ENCODE measurements at places on chromosomes 4 and X.

DNA sequence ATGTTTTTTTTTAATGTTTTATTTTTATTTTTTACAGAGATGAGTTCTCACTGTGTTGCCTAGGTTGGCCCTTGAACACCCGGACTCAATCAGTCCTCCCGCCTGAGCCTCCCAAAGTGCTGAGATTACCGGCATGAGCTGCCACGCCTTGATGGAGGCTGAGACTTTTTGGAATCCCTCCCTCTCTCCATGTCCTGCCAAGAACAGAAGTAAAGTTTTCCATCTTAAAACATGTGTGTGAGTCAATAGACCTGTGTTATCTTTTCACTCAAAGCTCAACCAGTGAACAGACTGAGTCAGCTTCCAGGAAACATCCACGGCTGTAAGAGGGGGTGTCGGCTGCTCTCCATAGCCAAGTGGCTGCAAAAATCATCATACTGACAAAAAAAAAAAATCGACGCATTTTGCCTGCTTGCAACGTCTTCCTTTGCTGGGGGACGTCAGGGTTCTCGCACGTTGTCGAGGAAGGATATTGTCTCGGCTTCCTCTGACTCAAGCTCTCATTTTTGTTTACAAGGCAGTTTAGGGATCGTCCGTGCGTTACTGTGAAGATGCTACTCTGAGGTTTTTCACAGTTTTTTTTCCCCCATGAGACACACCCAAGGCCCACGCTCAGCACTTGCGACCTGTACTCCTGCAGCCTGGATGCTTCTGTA is 10.0 kb upstream of the ASMTL start:
- peak; percentile 78 for DNase-seq

- DNase-seq: no peak
These were observed 10.8 kb downstream of the CA5B start for GRCh38 chrX:15748841-15749240.

GRCh38 chr4:125369098-125369497 is 54.3 kb downstream of the FAT4 start:
- no peak for DNase-seq

DNA sequence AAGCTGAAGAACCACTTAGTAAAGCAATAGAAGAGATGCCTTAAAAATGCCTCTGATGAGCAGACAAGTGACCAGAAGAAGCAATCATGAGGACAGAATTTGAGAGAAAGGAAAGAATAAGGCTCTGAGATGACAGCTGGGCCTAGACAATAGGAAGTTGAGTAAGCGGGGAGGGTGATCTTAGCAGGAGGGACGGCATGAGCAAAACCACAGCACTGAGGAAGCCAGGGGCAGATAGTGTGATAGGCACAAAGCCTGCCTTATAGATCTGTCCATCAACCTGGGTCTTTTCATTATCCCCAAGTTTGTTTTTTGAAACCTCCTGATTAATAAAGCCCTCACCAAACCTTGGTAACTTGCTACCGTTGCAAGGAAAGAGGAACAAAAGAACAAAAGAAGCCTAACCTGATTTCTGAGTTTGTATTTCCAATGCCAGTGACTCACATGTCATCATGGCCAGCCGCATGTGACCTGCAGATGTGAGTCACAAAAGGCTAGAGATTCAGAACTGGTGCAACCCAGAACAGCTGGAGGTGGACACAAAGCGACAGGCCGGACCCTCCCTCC is 55.7 kb upstream of the PPARGC1A start:
- no peak for DNase-seq

GRCh38 chr4:8435656-8436121 is 4.8 kb downstream of the ACOX3 start:
- DNase-seq: peak; percentile 59

DNA sequence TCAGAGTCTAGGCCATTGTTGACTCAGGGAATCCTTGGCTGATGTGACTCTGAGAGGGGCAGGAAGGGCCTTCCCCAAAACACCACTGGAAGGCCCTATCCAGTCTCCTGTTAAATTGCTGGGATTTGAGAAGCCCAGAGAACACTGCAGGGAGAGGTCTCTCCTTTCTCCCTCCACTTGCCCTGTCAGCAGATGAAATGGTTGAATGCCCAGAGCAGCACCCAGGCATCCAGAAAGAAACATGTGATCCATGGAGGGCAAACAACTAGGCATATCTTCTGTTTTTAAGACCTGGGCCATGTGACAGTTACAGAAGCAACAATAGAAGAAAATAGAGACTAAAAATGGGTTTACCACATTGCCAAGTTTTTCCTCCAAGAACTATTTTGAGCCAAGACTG is 291.1 kb downstream of the QDPR start:
- no peak for DNase-seq

GRCh38 chr4:84965553-84966381 is 723 bp downstream of the WDFY3 start:
- DNase-seq: peak; percentile 8

GRCh38 chrX:110248578-110248977 is 69.3 kb downstream of the AMMECR1 start:
- no peak for DNase-seq

DNA sequence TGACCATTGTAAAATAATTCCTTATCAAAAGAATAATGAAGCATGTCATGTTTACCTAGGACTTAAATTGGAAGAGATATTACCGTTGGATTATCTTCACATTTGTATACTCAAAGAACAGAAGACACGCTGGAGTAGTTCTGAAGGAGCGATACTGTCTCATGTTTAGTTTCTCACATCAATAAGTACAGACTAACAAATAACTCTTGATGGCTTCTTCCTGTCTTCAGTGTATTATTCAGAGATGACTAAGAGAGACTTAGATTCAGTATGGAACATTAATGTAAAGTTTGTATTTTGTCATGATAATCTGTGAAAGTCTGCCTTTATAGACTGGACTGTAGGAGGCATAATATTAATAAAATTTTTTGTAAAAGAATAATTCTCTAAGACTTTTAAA is 72.7 kb downstream of the SPRY1 start:
- DNase-seq: no peak

DNA sequence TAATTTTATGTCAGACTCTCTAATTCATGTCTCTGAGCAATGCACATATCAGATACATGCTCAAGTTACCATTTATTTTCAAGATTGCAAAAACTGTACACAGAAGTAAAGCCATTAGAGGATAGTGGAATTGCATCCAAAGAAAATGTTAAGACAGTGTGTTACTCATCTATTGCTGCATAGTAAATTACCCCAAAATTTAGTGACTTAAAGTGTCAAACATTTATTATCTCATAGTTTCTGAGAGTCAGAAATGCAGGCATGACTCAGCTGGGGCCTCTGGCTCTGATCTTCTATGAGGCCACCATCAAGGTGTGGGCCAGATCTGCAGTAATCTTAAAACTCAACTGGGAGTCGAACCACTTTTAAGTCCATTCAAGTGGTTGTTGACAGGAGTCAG is 275.2 kb downstream of the QDPR start:
- DNase-seq: no peak

DNA sequence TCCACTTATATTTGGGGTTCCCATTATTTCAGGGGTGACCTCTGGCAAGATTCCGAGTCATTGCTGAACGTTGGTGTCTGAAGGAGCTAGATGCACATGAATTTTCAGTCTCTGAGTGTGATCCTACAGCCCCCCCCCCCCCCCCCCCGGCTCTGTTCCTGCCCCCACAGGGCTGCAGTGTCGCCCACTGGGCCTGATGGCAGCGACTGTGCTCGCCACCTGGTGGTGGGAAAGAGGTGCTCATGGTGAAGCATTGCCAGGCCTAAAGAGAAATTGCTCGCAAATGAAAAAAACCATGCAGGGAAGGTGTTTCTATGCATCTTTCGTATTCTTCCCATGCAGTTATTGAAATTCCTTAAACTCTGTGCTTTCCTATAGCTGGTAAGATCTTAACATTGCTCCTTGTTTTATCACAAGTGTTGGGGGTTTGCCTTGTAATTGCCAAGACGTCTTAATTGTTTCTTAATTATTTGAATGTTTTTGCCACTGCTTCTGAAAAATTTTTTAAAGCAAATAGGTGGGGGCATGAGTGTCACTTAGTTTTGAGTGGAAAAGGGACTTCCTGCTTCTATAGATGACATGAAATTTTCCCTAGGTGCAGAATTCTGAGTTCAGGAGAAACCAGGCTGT is 63.2 kb downstream of the CLDN22 start:
- DNase-seq: peak; percentile 63

DNA sequence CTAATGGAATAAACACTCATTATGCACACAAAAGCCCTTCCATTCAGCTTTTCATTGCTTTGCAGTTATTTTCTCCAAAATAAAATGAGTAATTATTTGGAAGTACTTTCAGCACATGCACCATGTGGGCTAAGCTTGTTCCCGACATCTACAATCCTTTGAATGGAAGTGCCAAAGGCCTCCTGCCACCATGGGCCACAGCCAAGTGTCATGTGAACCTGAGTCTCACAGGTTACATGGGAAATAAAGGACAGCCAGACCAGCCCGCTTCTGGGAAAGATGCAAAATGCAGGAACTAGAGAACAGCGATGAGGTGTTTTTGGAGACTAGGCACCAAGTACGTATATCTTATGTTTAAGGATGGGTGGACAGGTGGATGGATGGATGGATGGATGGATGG is 181.8 kb downstream of the AFF2 start:
- no peak for DNase-seq

GRCh38 chrX:68721991-68722860 is 74.8 kb downstream of the STARD8 start:
- no peak for DNase-seq

DNA sequence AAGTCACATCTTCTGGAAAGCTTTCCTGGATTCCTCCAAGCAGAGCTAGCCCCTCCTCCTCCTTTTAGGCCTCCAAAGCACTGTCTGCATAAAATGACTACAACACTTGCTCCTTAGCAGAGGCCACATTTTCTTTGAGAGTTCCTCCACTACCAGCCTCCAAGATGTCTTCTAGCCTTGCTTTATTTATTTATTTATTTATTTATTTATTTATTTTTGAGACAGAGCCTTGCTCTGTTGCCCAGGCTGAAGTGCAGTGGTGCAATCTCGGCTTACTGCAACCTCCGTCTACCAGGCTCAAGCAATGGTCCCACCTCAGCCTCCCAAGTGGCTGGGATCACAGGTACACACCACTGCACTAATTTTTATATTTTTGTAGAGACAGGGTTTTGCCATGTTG is 4.6 kb upstream of the GPC4 start:
- no peak for DNase-seq

- DNase-seq: no peak
These were observed 153.8 kb downstream of the DCLK2 start for GRCh38 chr4:150232029-150232428.

DNA sequence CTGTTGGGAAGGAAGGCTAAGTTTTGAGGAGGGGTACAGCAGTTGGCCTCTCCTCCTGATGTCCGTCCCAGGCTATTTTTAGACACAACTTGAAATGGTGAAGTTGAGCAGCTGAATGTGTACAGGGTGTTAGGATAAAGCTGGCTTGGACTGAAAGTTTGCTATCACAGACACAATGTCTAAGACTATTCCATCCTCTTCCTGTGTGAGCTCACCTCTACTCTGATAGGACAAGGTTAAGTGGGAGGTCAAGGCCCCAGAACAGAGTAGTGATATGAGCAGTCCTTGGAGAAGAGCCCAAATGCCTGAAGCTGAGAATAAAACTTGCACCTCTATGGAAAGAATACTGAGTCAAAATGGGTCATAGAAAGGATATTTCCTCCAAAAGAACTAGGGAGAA is 4.1 kb downstream of the ATP1B4 start:
- DNase-seq: no peak

DNA sequence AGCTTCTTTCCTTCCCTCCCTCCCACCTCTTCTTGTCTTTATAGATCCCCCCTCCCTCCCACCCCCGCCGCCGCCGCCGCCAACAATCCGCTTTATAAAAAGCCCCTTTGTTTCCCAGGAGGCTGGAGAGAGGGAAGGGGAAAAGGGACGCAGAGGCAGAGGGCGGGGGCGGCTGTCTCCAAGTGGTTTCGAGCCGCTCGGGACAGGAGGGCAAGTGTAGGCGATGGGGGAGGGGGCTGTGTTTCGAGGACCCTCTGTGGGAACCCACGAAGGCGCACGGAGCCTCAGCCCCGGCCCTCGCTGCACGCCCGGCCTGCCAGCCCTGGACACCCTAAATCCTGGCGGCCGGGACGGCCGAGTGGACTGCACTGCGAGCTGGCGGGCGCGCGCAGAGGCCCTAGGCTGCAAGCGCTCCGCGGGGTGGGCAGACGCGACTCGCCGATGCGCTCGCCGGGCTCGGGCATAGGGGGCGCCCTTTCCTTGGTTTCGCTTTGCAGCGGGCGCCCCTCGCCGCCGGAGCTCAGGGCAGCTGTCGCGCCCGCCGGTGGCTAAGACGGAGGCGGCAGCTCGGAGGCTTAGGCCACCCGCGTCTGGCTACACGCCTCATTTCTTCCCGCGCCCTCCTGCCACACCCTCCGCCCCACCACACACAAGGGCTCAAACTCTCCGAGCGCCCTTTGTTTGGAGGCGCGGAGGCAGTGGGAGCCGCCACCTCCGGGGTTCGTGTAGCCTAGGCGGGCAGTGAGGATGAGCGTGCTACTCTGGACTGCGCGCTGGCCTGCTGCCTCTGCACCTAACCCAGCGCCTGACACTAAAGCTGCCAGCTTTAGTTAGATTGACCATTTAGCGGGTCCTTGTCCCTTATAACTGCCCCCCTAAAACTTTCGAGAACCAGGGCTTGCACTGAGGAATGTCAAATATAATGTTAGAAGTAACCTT is 2.2 kb downstream of the MAMLD1 start:
- DNase-seq: peak; percentile 63

- DNase-seq: no peak
These were observed 47.9 kb downstream of the ATP8A1 start for GRCh38 chr4:42609051-42609450.

DNA sequence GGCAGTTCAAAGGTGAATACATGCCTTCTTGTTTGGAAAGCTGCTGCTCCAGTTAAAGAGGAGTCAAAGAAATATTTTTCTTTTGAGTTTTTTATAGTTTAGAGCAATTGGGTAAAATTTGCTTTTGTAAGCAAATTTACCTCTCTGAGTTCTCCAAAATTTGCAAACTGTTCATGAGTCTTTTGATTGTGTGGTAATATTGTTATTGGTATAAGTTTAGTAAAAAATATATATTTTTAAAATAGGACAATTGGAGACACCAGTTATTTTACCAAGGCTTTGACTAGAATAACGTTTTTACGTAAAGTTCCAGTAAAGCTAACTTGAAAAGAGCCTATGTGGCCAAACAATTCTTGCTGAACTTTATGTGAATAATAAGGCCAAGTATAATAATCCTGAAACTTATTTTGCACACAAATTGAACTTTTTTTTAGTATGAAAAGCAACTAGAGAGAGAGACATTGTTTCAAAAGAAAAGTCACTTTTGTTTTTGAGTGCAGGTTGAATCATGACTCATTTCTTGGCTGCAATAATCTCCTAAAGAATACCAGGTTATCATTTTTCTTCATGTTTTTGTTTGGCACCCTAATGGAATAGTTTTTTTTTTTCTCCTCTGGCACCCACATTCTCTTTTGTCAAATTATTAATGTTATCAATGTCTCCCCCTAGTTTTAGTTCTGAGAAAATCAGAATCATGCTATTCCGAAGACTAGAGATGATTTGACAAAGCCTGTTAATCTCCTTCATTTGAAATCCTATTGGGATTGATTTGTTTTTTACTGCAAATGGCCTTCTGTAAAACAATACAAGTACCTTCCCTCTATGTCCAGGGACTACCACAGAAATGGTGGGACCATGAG is 57.1 kb downstream of the UGT2B10 start:
- no peak for DNase-seq

GRCh38 chrX:140672840-140673731 is 36.5 kb upstream of the LINC00632 start:
- DNase-seq: no peak

GRCh38 chr4:20219521-20219920 is 32.2 kb upstream of the SLIT2 start:
- DNase-seq: no peak

GRCh38 chr4:10872833-10873517 is 188.4 kb upstream of the CLNK start:
- no peak for DNase-seq

Measured in stimulated activated CD4-positive, alpha-beta T cell treated with anti-CD3 and anti-CD28 coated beads, Interleukin-15, amount 100 ng/mL, for 24 hours (primary cell).